ENCODE measurements at places on chromosomes 2 and 18. TPM values are rescaled to one million over a fixed set of nuclear protein-coding genes. Genes with fewer than 3 reads are reported as not detected.

FAM237A gene
- not detected for total RNA-seq

DOK6 gene
- not detected for total RNA-seq

PSMA8 gene
- 1.3 TPM for total RNA-seq

ERFE gene
- total RNA-seq, result 0.99 TPM

MAPK4 gene
- total RNA-seq, result not detected

HRH4 gene
- total RNA-seq, result not detected

EFHD1 gene
- 1.2 TPM for total RNA-seq

COLEC12 gene
- total RNA-seq, result not detected

TWSG1 gene
- total RNA-seq, result 14.9 TPM

TMEM17 gene
- total RNA-seq, result 0.13 TPM

LDLRAD4 gene
- 38.5 TPM for total RNA-seq

SPAG16 gene
- 11.7 TPM for total RNA-seq

ALPG gene
- total RNA-seq, result not detected

TANC1 gene
- 0.92 TPM for total RNA-seq

ERICH2 gene
- not detected for total RNA-seq

POU3F3 gene
- not detected for total RNA-seq

SPATA3 gene
- total RNA-seq, result 0.59 TPM

AKAIN1 gene
- not detected for total RNA-seq

OTOS gene
- total RNA-seq, result not detected

FTCDNL1 gene
- total RNA-seq, result 1.9 TPM

SH3RF3 gene
- 2.3 TPM for total RNA-seq

POTEE gene
- total RNA-seq, result 0.61 TPM

GAREM1 gene
- total RNA-seq, result not detected

L3MBTL4 gene
- not detected for total RNA-seq

NPHP1 gene
- total RNA-seq, result 1.3 TPM

COBLL1 gene
- 0.36 TPM for total RNA-seq

LHCGR gene
- total RNA-seq, result not detected
